ENCODE measurements at places on chromosomes 11 and 22.

- DNase-seq: peak; percentile 92
Measured at GRCh38 chr11:2837096-2837601, 48.4 kb downstream of the CDKN1C start.

DNA sequence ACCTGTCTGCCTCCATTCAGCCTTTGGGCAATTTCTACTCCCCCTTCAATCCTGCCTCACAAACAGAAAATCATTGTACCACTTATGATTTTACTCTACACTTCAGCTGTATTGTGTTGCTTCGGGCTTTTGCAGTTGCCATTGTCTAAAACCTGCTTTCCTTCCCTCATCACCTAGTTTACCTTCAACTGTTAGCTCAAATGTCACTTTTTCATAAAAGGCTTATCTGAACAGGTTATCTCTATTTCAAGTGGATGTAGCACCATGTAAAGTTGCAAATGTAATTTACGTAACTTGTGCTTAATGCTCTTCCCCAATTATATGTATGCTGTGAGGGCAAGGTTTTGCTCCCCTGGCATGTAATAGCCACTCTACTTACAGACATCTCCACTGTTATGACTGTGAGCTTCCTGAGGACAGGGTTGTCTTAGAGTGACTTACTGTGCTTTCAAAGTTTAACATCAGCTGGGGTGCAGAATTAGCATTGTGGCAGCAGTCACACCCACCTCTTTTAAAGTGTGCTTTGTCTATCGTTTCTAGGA, 5.4 kb downstream of the RPS25 start:
- DNase-seq: no peak

DNA sequence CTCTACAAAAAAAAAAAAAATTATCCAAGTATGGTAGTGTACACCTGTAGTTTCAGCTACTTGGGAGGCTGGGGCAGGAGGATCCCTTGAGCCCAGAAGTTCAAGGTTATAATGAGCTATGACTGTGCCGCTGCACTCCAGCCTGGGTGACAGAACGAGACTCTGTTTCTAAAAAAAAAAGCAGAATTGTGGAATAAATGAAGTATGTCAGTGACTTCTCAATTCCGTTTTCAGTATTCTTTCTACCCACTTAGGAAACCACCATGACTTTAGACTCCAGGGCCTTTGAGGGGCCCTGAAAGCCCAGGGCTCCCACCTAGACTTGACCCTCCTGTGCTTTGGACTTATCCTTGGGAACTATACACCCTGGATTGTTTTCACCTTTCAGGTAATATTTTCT, 6.5 kb upstream of the NUP160 start:
- no peak for DNase-seq

DNA sequence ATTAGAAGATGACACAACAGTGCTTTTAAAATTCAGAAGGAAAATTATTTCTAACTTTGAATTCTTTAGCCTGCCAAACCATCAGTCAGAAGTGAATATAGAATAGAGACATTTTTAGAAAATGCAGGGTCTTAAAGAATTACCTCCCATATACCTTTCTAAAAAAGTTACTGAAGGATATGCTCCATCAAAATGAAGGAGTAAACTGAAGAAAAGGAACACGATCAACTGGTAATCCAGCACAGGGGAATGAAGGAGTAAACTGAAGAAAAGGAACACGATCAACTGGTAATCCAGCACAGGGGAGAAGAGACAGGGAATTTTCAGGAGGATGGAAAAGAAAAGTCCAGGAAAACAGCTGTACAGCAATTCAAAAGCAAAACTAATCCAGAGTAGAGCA, 75.4 kb upstream of the LDLRAD3 start:
- no peak for DNase-seq

DNA sequence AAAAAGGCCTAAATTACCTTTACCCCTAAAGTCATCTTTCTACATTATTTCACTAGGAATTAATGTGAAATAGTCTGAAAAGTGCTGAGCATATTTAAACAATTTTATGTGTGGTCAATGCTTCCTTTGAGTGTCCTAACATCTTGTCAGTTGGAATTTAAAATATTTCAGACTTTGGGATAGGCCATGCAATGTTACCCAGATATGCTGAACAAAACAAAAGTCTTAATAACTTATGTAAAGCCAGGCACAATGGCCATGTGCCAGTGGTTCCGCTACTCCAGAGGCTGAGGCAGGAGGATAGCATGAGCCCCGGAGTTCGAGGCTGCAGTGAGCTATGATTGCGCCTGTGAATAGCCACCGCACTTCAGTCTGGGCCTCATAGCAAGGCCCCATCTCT, 137.4 kb downstream of the CADM1 start:
- no peak for DNase-seq

- DNase-seq: no peak
Measured at GRCh38 chr11:12243911-12244550, 133.3 kb upstream of the PARVA start.

- no peak for DNase-seq
Measured at GRCh38 chr11:46599340-46600193, 5.7 kb upstream of the AMBRA1 start.

Data from kidney (tissue), 22 donors.